ENCODE measurements at places on chromosomes 16 and 17.

- DNase-seq: no peak
Observed at GRCh38 chr17:82121660-82122629, 23.9 kb upstream of the FASN start.

- DNase-seq: no peak
Observed at GRCh38 chr17:45397796-45398195, 34.9 kb downstream of the ARHGAP27 start.

- no peak for DNase-seq
Observed at GRCh38 chr16:67154578-67155294, 3.9 kb upstream of the B3GNT9 start.

- DNase-seq: no peak
Observed at GRCh38 chr17:21253646-21254441, 634 bp upstream of the NATD1 start.

- no peak for DNase-seq
Observed at GRCh38 chr17:59631276-59631675, 11.6 kb downstream of the CLTC start.

DNA sequence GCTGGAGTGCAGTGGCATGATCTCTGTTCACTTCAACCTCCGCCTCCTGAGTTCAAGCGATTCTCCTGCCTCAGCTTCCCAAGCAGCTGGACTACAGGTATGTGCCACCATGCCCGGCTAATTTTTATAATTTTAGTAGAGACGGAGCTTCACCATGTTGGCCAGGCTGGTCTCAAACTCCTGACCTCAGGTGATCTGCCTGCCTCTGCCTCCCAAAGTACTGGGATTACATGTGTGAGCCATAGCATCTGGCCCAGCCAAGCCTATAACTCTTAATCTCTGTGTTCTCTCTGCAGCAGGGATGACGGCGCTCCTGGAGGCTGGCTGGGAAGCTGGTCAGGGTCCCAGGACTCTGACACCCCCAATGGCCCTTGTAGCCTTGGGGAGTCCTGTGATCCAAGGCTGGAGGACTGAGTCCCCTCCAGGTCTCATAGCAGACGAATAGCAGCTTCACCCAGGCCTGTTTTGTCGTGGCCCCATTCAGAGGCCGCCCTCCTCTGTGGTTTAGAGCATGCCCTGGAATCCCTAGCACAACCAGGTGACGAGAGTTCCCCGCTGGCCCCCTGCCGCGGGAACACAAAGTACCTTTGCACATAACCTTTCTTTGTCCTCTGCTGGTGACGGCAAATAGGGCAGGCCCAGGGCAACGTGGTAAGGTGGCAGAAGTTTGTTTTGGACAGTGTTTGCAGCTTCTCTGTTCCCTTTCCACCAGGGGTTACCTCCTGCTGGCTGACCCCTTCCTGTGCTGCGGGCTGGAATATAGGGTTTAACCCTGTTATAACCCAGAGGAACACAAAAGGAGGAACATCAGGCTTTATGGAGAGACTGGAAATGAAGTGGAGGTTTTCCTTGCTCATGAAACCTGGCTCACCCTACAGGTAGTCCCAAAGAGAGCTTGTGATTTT is 43.0 kb upstream of the TOB1 start:
- no peak for DNase-seq

DNA sequence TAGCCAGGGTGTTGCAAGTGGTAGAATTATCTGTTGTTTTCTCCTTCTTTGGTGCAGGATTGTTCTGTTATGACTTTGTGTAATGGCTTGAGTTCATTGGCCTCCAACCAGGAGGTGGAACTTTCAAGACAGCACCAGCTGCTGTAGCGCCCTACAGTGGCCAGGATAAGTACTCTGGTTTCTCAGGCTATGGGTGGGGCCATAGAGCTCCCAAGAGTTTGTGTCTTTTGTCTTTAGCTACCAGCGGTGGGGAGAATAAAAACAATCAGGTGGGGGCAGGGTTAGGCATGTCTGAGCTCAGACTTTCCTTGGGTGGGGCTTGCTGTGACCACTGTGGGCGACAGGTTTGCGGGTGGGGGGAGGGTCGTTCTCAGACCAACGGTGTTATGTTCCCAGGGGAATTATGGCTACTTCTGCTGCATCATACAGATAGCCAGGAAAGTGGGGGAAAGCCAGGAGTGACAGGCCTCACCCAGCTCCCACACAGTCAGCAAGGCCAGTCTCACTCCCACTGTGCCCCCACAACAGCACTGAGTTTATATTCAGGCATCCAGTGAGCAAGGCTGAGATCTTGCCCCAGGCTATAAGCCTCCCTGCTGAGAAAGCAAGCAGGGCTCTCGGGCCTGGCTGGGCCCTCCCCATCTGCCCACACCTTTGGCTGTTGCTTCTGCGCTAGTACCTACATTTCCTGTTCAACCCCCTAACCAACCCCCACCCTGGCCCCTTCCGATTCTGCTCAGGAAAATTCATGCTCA is 15.4 kb downstream of the ABCA10 start:
- DNase-seq: no peak

DNA sequence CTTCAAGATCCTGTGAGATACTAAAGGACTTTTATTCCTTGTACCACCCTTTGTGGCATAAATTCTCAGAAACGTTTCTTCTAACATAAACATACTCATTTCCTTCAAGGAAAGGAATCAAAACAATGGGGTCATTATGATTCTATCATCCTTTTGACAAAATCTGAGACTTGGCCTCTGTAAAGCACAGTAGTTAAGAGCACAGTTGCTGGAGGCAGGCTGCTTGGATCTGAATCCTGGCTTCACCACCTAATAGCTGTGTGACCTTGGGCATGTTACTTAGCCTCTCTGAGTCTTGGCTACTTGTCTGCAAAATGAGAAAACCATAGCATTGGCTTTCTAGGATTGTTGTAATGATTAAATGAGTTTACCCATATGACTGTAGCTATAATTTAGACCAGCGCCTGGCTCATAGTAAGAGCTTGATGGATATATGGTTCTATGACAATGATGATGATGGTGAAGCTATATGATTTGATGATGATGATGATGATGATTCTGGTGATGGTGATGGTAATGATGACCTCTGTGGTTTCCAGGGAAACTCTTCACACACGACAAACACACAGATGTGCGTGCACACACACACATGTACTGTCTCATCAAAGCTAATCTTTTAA is 6.1 kb upstream of the KRT31 start:
- no peak for DNase-seq

GRCh38 chr16:69131839-69132423 is 457 bp downstream of the CHTF8 start:
- peak; percentile 24 for DNase-seq

DNA sequence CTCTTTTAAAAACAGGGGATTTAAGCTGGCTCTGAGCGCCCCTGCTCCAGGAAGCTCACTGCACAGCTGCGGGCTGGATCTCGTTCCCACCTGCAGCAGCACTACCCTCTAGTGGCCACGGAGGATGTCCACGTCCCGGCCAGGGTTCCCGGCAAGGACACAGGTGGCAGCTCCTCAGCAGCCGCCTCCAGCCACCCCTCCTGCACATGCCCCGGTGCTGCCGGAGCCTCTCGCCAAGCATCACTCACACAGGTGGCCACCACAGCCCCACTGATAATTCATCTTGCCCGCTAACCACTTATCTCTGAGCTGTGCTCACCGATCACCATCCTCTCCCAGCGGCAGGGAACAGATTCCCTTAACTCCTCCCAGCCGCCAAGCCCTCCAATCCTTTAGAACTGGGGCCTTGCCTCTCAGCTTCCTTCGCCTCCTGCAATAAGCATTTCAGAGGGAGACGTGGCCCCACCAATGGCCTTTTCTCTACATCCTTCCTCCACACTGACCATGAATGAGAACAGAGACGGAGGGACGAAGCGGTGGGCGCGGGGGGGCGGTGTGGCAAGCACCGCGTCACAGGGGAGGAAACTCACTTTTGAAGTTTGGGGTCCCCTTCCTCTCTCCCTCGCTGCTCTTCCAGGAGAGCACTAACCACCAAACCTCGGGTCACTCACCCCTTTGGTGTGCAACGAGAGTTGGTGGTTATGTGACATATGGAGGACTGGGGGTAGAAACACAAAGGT is 222.1 kb downstream of the RBFOX3 start:
- DNase-seq: no peak

- DNase-seq: peak; percentile 44
Observed at GRCh38 chr16:75109732-75110243, 6.8 kb downstream of the LDHD start.

DNA sequence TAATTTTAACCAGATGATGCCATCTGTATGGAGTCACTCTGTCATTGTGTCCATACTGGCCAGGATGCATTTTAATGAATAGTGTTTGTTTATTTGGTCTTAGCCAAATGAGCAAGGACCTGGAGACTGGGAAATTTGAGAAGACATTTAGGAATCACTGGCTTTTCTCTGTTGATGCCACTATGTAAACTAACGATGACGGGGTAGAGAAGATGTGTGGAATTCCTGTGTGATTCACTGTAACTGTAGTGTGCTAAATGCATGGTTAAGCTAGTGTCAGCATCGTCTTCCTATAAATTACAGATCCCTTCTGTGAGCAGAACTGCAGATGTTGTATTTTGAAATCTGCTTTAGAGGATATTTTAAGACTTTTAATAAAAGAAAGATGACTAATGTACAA is 66.6 kb downstream of the NOS2 start:
- no peak for DNase-seq

GRCh38 chr17:35068249-35068648 is 4.7 kb upstream of the RFFL start:
- no peak for DNase-seq

DNA sequence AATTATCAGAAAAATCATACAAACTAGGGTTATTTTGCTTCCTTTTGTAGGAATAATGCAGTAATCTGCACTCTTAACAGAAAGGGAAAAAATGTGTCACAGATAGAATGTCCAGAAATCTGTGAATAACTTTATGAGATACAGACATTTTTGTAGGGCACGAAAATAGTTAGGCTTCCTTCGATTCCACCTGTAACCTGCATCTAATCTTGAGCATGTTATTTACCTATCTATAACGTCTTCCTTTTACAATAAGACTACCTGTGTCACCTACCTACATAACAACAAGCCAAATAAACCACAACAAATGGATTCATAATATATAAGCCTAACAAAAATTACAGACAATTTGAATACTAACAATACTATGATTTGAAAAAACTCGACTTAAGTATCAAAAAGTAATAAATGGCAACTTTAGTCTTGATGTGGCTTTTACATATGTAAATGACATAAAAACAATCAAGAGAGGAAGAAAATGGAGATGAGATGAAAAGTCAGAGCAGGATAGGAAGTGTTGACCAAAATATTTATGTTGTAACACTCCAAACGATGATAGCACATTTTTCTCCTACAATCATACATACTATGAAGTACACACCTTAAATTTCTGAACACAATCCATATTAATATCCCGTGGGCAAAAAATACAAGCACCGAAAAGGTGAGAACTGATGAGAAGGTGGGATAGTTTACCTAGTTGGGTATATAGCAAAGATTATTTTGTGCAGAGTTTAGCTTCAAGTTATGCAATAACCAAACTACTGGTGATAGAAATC is 2.5 kb downstream of the STAT5B start:
- no peak for DNase-seq

- DNase-seq: no peak
Observed at GRCh38 chr17:32016231-32016630, 9.0 kb downstream of the LRRC37B start.

DNA sequence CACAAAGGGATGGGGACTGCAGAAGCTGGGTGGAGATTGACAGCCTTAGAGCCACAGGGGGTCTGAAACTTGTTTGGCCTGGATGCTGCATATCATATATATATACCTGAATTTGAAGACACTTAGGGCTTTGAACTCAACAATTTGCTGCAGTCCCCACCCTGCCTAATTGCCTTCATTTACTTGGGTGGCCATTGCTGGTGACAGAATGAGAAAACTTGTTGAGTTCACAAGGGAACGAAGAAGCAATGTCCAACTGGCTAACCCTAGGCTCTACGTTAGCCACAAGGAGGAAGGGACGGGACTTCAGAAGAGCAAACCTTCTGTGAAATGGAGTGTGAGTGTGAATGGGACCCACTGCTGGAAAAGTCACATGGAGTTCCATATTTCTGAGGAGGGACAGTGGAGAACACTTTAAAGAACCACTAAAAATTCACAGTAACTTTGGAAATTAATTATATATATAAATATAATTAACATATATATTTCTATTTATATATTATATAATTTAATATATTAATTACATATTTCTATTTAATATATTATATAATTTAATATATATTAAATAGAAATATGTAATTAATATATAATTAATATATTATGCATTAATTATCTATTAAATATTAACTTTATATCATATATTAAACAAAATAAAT is 215.3 kb upstream of the SOX9 start:
- no peak for DNase-seq

DNA sequence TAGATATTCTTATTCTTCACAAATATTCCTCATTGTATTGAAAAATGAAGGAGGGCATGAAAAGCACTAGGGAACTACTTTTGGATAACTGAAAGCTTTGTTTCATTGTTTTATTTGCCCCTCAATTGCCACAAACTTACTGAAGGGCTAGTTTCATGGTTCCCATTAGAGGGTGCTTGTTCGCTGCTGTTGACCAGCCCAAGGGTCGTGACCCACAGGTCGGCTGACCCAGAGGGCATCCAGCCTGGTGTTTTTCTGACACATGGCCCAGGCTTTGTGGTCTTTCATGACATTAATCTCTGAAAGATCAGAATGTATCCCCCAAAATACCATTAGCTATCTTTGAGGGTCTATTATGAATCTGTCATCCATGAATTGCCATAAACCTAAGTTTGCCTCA is 30.0 kb downstream of the DGKE start:
- DNase-seq: no peak

DNA sequence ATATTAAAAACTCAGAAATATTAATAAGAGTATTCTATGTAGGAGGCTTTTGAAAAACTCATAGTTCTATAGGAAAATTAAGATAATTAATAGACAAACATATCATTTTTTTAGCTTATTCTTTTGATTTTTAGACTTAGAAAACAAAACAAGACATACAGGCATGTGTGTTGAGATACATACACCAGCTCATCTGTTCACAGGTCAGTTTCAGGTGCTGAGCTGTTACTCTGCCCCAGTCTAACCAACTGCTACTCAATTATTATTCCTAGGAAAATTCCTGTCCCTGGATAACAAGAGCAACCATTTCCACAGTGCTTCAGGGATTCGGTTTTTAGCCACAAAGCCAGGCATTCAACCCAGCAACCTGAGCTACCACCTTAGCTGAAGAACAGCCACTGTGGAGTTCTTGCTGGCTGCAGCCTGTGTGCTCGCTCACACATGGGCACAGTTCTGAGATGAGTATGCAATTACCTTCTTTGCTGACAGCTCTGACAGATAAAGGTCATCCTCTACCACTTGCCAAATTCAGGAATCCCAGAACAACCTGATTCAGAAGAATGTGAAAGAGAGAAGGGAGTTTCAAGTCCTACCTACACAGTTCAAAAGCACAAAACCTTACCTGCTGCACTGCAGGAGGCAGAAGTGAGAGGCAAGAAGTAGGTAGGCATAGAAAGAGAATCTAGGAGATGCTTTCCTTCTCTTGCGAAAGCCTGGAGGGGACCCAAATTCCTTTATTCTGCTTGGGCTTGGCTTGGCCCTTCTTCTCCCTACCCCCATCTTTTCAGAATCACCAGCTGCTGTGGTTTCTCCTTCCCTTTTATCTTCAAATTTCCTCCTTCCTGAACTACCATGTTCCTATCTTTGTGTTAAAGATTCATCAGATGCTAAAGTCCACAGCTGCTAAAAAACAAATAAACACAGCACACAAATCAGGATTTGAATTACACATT is 62.7 kb downstream of the TEX2 start:
- DNase-seq: peak; percentile 33

GRCh38 chr17:5354886-5355415 is 64.5 kb downstream of the NUP88 start:
- no peak for DNase-seq
